Left ventricle myocardium inferior (tissue), 1 donor: ENCODE measurements at places on chromosomes 3 and 15.

- DNase-seq = no peak
Measured at GRCh38 chr15:56989411-56989924, 71.0 kb downstream of the TCF12 start.

DNA sequence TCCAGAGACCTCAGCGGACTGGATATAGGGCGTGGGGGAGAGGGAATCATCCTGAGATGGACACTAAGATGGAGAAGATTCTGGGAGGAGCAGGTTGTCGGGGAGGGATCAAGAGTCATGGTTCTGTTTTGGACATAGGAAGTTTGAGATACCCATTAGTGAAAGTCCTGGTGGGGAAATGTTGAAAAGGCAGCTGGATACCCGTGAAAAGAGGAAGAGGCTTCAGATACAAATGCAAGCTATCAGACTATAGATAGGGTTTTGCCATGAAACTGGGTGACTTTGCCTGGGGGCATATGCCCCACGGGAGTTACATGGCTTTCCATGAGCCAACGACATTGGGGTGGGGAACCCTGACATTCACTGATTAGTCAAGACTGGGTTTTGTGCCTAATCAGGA is 1.1 kb upstream of the GPR62 start:
- DNase-seq = no peak

- no peak for DNase-seq
Measured at GRCh38 chr15:96959501-96959900, 629.0 kb downstream of the NR2F2 start.

DNA sequence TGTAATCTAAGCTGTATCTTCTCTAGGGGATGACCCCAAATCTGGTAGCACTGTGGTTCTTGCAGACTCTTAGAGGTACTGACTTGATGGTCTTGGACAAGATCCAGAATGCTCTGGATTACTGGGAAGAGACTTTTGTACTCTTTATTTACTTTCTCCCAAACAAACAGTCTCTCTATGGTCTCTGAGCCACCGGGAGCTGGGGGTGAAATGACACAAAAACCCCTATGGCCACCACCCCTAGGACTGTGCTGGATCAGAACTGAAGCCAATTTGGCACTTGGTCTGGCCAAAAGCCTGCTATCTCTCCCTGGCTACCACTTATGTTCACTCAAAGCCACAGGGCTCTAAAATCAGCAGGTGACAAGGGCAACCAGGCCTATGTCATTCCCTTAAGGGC is 50.2 kb upstream of the SI start:
- no peak for DNase-seq

GRCh38 chr3:64084640-64085039 is 61.3 kb upstream of the PSMD6 start:
- no peak for DNase-seq

DNA sequence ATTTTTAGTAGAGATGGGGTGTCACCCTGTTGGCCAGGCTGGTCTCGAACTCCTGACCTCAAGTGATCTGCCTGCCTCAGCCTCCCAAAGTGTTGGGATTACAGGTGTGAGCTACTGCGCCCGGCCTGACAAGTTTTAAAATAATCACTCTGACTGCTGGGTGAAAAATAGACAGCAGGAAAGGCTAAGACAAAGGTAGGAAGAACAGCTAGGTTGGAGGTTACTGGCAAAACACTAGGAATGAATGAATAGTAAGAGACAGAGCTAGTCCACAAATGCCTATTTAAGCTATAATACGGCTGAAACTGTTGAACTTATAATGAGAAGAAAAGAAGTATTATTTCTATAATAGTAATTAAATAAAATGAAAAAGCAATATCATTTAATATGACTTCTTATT is 46.7 kb upstream of the RAP2B start:
- DNase-seq = no peak

DNA sequence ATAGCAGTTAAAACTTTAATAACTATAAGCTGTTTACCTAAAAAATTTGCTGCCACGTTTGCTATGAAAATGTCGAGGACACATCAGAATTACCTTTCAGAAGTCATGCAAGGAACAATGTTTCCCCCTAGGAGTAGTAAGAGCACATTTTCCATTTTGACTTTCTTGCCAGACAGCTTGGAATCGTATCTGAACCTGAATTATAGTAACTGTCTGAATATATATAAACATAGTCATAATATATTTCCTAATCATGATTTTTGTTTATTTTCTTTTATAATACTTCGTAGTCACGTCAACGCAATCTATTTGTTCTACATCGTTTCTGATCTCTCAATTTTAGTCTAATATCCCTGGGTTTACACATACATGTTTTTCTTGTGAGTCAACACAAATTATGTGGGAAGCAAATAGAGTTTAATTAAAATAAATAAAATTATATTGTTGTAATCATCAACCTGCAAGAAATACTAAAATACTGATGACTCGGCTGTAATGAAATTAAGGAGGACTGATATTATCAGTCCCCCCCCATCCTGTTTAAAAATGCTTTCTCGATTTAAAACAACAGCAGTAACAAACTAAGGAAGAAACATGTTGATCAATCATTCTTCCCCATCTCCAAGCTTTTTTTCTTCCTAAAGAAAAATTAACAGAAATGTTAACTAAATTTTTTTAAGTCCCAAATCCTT is 78.4 kb downstream of the MME start:
- DNase-seq = no peak

DNA sequence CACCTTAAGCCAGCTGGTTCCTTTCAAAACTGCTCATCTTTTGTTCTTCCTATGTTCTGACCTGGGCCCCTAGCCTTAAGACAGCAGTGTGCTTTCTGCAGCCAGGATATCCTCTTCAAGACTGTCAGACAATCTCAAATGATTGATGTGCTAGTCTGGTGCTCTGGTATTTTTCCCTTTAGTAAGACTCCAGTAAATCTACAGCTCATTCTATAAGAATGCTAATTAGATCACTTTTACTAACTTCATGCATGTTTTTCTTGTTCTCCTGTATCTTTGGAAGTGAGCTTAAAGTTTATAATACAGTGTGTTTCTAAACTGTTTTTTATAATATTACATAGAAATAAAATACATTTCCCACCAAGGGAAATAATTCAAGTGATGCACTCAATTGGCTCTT is 220.9 kb upstream of the NANOGP8 start:
- no peak for DNase-seq

- peak; percentile 74 for DNase-seq
Measured at GRCh38 chr3:122258757-122259371, 66.2 kb upstream of the CSTA start.

DNA sequence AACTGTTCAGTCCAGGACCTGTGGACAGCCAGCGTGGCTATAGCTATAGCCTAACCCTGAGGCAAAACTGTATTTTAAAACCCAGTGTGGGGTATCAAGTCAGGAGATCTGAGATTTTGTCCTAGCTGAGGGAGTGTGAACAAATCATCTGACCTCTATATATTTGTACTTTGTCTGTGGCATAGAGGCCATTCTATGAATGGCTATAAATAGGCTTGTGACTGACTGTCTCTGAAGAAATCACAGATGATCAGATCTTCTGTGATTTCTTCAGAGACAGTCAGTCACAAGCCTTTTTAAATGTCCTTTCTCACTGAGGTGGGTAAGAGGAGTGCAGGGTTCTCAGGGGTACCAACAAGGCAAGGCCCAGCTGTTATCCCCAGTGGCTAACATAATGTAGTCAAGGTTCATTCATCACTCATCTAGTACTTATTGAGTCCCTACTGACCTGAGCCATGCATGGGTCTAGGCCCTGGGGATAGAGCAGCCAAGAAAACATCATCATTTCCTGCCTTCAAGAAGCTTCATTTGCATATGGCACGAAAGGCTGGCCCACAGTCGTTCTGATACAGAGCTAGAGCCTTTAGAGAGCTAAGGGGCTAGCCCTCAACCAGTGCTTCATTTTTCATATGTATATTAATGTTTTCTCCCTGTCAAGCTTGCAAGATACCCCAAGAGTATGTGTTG is 53.3 kb downstream of the TIPARP start:
- no peak for DNase-seq
